ENCODE measurements at places on chromosomes 2 and 18.

- no peak for DNase-seq
Measured at GRCh38 chr2:98561902-98562695, 46.2 kb downstream of the COA5 start.

DNA sequence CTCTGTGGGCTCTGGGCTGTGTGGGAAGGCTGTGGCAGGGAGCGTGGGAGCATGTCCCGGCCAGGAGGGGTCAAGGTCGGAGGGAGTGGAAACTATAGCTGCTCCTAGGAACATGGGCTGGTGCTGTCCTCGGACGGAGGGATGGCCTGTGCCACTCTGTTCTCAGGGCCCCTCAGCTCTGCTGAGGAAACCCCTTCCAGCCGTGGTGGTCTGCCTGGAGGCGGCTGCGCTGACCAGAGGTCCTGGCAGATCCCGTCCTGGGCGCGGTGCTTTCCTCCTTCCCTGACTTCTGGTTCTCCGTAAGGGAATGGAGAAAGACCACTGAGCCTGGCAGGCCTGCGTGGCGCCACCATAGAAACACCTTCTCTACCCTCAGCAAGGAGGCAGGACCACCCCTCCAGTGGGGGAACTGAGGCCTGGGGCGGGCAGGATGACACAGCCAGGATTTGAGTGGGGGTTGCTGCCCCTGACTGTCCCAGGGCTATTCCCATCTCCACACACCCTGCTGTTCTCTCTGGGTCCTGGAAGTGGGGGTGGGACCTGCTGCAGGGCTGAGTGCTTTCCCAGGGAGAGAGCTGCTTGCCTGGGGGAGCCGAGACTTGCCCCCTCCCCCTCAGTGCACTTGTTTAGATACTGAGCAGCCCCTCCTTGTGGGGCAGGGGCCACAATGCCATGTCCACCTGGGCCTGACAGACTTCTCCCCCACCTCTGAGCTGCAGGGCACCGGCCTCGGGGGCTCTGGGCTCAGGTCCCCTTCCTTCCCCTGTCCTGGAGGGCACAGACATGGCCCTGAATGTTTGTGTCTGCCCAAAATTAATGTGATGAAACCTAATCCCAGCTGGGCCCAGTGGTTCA, 301.0 kb upstream of the HS6ST1 start:
- DNase-seq, result no peak

DNA sequence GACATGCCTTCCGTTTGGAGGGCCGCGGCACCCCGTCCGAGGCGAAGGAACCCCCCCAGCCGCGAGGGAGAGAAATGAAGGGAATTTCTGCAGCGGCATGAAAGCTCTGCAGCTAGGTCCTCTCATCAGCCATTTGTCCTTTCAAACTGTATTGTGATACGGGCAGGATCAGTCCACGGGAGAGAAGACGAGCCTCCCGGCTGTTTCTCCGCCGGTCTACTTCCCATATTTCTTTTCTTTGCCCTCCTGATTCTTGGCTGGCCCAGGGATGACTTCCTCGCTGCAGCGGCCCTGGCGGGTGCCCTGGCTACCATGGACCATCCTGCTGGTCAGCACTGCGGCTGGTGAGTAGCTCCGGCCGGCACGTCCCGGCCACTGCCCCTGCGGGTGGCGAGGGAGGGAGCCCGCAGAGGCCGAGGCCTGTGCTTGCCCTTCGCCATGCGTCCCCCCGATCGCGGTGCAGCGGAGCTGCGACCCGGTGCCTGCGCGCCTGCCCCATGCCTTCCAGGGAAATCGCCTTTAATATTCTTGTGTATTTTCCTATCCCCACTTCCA, 1.2 kb downstream of the BMPR2 start:
- peak; percentile 12 for DNase-seq

GRCh38 chr18:46321955-46322354, 217.8 kb downstream of the HAUS1 start:
- no peak for DNase-seq

DNA sequence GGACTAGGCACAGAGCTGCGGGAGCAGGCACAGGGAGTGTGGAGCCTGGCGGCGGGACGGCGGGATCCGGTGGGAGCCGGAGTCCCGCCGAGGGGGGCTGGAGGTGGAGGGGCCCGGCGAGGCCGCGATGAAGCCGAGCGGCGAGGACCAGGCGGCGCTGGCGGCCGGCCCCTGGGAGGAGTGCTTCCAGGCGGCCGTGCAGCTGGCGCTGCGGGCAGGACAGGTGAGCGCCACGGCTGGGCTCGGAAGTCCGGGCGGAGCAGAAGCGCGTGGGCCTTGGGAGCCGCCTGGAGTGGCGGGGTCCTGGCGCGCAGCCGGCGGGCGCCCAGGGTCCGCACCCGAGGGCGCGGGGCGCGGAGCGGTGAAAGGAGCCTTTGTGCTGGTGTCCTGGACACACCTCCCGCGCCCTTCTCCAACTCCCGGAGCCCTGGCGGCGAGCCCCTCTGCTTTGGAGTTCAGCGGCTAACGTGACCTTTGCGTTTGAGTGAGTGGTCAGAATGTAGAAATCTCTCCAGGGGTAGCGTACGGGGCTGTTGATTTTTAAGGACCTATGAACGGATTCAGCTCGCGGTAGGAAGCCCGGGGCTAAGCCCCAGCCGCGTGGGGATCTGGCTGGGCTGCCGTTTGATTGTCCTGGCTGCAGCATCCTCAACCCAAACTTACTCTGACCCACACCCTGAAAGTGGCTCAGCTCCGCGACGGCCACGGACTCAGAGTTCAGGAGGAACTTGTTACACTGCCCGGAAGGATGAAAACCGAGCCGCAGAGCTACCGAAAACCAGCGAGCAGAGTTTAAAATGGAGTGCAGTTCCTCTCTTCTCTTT, 448 bp downstream of the IMPA2 start:
- no peak for DNase-seq

- no peak for DNase-seq
Measured at GRCh38 chr2:211898702-211899101, 639.9 kb downstream of the ERBB4 start.
